Activated CD4-positive, alpha-beta T cell treated with anti-CD3 and anti-CD28 coated beads for 1 hour (primary cell): ENCODE measurements at places on chromosomes 13 and 19.

GRCh38 chr13:114002771-114003321 lies 29.0 kb upstream of the C13orf46 start:
- DNase-seq = no peak

GRCh38 chr13:32272021-32272683 lies 43.0 kb downstream of the ZAR1L start:
- DNase-seq = no peak

GRCh38 chr13:98941126-98941525 lies 36.7 kb downstream of the DOCK9 start:
- no peak for DNase-seq

DNA sequence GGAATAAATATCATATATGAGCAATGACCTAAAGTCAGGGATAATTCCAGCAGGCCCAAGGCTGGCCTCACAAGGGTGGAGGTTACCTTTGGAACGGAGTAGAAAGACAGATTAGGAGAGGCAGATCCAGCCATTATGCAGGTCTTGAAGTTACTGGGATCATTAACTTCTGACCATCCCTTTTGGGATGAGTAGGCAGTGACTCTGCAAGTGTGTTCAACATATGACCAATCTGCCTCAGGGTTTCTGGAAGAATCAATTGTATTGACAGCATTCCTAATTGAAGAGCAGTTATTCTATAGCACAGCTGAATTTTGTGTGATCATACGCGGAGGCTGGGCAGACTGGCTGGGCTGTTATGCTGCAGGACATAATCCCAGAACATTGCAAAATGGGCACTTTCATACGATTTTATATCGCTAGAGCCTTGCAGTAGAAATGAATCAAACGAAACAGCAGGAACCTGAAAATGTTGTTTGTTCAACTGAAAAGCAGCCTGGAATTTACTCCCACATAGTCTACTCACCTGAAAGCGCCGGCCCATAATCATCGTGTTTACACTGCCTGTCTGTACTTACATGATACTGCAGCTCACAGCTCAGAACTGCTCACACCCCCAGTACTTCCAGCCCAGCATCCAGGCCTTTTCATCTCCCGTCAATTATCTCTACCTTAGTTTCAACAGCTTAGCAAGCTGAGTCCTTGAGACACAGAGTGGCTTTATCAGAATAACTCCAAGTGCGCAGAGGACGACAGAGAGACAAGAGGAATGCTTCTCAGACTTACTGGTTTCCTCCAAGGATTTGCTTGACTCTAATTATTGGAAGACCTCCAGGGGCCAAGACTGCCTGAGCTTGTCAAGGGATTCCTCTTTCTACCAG lies 556.1 kb downstream of the EFNB2 start:
- no peak for DNase-seq

DNA sequence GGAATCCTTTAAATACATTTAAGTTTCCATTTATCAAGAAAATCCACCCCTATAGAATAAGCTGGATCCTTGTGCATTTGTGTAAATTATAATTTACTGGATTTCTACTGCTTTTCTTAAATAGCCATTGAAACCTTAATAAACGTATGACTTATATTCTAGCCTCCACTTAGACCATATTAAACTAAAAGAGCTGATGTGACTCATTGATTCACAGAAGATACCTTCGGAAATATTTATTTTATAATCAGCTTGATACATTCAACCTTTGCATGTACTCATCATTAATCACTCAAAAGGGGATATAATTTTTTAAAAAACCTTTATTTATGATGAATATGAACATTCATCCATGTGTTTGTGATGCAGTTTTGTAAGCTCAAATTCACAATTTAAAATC lies 136.3 kb downstream of the SPRY2 start:
- no peak for DNase-seq

GRCh38 chr13:100098445-100099116 lies 9.7 kb downstream of the PCCA start:
- no peak for DNase-seq

- peak; percentile 72 for DNase-seq
Observed at GRCh38 chr19:21082011-21082975, at the start of gene ZNF714. ZNF714 (plus strand) TSS chr19:21082203; CDS start chr19:21098269, 16,066 bp downstream.

DNA sequence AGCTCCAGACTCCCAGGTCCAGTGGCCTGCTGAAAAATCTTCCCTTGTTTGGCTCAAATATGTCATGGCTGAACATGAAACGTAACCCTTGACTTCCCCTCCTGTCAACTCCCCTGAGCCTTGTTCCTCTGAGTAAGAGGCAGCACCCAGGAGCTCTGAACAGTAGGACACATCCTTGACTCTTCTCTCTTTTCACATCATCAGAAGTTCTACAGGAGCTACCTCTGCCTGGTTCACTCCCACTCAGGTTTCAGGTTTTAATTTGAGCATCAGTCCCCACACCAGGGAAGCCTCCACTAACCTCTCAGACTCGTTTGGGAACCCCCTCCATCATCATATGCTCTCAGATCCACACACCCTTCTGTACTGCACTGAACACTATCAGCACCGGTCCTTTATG lies 30.3 kb downstream of the ZNF823 start:
- DNase-seq = no peak

DNA sequence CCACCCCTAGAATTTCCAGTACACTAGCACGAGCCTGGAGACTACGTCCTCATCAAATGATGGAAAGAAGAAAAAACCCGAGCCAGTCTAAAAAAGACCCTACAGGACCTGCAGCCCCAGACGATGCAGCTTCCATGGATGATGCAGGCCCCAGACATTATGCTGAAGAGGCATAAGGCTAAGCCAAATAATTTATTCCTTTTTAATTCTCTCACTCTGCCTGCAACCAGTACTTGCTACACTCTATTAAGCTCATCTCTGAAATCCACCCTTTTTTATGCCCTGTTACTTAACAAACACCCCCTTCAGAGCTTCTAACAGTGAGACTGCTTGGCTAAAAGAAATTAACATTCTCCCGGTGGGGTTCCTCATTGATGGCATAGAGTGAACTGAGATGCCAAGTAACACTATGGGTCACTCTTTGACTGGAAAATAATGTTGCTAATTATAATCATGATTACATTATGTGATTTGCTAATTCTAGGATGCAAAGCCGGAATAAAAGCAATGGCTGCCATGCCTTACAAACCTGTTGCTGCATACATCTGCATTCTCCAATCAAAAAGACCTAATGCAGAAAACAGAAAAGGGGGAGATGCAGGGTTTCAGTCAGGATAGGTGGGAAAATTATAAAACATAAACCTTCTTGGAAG lies 1462.4 kb downstream of the UQCRFS1 start:
- DNase-seq = no peak

- DNase-seq = no peak
Observed at GRCh38 chr19:30106417-30107095, 164.5 kb downstream of the URI1 start.

GRCh38 chr13:70088926-70089325 lies 18.7 kb upstream of the ATXN8OS start:
- DNase-seq = no peak

GRCh38 chr13:37772644-37773043 lies 96.9 kb downstream of the TRPC4 start:
- DNase-seq = no peak

GRCh38 chr13:33411312-33411711 lies 125.8 kb upstream of the STARD13 start:
- no peak for DNase-seq

DNA sequence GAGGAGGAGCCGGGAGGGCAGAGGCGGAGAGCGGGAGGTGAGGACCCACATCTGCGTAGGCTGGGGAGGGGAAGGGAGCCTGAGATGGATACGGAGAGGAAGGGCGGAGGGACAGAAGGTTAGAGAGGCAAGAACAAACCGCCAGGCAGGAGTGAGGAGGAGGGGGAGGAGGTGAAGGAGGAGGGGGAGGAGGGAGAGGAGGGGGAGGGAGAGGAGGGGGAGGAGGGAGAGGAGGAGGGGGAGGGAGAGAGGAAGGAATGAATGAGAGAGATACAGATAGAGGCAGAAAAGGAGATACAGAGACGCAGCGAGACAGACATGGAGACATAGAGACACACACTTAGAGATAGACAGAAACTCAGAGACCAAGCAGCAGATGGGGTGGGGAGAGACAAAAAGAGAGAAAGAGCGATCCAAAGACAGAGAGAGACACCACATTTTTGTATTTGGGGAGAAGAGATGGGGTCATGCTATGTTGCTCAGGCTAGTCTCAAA lies 782 bp upstream of the CA11 start:
- no peak for DNase-seq

DNA sequence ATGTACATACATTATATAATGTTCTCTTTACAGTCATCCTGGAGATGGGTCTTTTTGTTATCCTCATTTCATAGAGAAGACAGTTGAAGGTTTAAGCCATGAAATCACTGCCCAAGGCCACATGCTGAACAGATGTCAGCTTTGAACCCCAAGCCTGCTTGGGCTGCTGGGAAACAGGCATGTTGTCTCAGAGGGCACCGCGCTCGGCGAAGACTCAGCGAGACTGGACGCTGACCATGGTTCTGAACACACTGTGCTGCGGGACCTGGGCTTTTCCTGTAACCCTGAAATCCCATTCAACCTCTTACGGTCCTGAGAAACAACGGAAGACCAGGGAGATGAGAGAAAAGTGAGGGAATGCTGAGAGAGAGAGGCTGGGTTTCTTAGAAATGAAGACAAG lies 27.3 kb downstream of the LRFN3 start:
- DNase-seq = no peak

DNA sequence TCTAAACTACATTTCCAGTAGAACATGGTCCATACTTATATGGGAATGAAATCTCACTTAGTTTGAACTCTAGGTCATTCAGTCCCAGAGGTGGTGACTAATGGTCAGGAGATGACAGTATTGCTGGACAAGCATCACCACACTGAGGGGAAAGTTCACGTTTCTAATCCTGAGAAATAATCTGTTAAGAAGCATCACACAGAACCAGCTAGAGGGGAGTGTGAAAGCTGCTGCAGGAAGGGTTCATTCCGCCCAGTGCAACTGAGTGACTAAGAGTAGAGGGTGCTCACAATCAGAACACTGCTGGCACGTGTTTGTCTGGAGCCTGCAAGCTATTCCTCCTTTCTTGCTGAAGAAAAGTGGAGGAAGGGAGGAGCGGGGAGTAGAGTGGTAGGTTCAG lies 2.7 kb downstream of the COL4A1 start:
- DNase-seq = no peak
